Fibroblast of lung (primary cell): ENCODE measurements at places on chromosomes 11 and 22. TPM values are rescaled to one million over a fixed set of nuclear protein-coding genes. Genes with fewer than 3 reads are reported as not detected.

Gene ENTHD1
- not detected in 2 replicates for total RNA-seq

GRCh38 chr11:88175569-88176075, 379 bp upstream of the RAB38 start:
- no peaks in the 10 kb centered on the region for H3K4me1 ChIP-seq
- H3K36me3 ChIP-seq = no peaks in the 10 kb centered on the region
- no peak overlapping the region for H3K4me3 ChIP-seq

Gene VWCE
- 1.5 and 1.7 TPM in 2 replicates for total RNA-seq

GRCh38 chr11:101453682-101454081, 130.1 kb downstream of the TRPC6 start:
- no peaks in the 10 kb centered on the region for H3K36me3 ChIP-seq
- H3K27me3 ChIP-seq = no peaks in the 10 kb centered on the region
- DNase-seq = peak; percentile 50
- no peak overlapping the region for H3K4me3 ChIP-seq
- H3K27ac ChIP-seq = no peak overlapping the region

Gene ADORA2A
- 0.77 and 1.5 TPM in 2 replicates for total RNA-seq

DNA sequence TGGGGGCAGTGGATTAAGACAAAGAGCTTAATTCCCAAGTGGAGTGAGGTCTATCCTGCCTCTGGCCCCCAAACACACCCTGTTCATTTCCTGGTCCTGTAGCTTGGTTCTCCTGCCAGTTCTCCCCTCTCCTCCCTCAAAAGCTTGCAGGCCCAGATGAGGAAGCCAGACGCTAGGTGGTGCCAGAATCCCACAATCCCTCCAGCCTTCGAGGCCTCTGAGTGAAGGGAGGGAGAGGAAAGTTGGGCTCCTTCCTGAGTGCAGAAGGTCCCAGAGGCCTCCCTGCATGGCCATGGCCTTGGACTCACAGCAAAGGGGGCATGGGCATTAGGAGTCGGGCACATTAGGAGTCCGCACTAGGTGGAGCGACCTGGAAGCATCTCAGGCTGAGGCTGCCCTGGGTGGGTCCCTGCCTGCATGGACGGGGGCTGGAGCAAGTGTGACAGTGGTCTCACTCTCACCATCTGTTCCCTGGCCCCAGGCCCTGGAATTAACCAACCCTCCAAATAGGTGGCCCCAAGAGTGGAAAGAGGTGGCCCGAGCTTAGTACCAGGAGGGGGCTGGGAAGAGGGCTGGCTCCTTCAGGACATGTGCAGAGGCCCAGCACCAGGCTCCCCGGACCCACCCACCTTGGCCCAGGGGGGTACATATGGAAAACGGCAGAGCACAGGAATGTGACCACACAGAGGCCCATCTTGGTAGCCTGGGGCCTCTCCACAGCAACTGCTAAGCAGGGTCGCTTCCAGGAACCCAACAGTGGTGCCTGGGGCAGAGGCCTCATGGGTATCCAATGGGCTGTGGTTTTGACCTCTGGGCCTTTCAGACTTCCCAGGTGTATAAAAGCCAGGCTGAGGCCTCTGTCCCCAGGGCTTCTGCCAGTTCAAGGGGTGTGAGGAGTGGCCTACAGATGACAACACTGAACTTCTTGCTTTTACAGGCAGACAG, 5.2 kb downstream of the FXYD2 start:
- H3K27ac ChIP-seq = no peak overlapping the region
- H3K4me1 ChIP-seq = peaks cover 4% of the 10 kb centered on the region
- no peaks in the 10 kb centered on the region for H3K27me3 ChIP-seq
- DNase-seq = peak; percentile 54
- H3K4me3 ChIP-seq = no peak overlapping the region

GRCh38 chr11:130103296-130103814, 33.7 kb downstream of the APLP2 start:
- DNase-seq = peak; percentile 99
- no peaks in the 10 kb centered on the region for H3K36me3 ChIP-seq
- no peak overlapping the region for H3K4me3 ChIP-seq
- no peaks in the 10 kb centered on the region for H3K27me3 ChIP-seq
- H3K4me1 ChIP-seq = peaks cover 6% of the 10 kb centered on the region

Gene UBQLNL
- total RNA-seq = under 0.01 and 0.17 TPM in 2 replicates

DNA sequence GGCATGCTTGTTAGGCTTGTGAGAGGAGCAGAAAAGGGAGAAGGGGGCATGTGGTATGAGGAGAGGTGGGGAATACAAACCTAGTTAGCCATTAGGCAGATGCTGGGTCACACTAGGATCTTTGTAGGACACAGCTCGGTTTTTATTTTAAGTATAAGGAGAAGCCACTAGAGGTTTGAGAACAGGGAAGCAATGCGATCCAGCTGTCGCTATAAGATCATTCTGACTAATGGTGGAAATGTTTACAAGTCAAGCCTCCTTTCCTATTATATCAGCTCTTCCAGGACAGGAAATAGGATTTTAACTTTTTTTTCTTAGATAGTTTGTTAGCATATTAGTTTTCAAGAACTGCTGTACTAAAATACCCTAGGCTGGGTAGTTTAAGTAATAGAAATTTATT, 609.9 kb downstream of the INSC start:
- DNase-seq = no peak
- no peak overlapping the region for H3K4me3 ChIP-seq
- no peaks in the 10 kb centered on the region for H3K36me3 ChIP-seq
- H3K27me3 ChIP-seq = no peaks in the 10 kb centered on the region

GRCh38 chr11:57485217-57485990, 25.1 kb downstream of the RTN4RL2 start:
- no peak for DNase-seq
- H3K4me1 ChIP-seq = no peaks in the 10 kb centered on the region
- H3K4me3 ChIP-seq = no peak overlapping the region

Gene CTSW
- not detected in 2 replicates for total RNA-seq

Gene NADSYN1
- total RNA-seq = 81.7 and 84.5 TPM in 2 replicates

- no peaks in the 10 kb centered on the region for H3K36me3 ChIP-seq
- peaks cover 4% of the 10 kb centered on the region for H3K27me3 ChIP-seq
- no peak within 1 kb of the TSS for H3K4me3 ChIP-seq
- no peak for DNase-seq
Observed at GRCh38 chr11:2443881-2444820, at the start of gene TRPM5. TSS of gene TRPM5 (minus strand) at chr11:2444514. CDS start at chr11:2423036, 21,478 bp downstream.
